ENCODE measurements at places on chromosomes 4 and X.

- DNase-seq = peak; percentile 62
Measured at GRCh38 chr4:77156912-77157858, at the start of gene CCNG2. CCNG2 (plus strand) TSS chr4:77157207; CDS start chr4:77158533, 1,326 bp downstream.

DNA sequence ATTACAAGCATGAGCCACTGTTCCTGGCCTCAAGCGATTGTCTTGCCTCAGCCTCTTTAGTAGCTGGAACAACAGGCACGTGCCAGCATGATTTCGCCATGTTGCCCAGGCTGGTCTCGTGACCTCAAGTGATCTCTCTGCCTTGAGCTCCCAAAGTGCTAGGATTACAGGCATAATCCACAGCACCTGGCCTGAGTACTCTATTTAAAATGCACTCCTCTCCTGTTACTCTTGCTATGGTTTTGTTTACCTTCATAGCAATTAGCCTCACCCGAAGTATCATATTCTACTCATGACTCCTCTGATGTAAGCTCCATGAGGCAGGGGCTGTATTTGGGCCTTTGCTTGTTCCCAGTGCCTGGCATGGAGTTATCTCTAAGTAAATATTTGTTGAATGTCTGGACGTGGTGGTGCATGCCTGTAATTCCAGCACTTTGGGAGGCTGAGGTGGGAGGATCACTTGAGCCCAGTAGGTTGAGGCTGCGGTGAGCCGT is 92.5 kb upstream of the SLC34A2 start:
- no peak for DNase-seq

DNA sequence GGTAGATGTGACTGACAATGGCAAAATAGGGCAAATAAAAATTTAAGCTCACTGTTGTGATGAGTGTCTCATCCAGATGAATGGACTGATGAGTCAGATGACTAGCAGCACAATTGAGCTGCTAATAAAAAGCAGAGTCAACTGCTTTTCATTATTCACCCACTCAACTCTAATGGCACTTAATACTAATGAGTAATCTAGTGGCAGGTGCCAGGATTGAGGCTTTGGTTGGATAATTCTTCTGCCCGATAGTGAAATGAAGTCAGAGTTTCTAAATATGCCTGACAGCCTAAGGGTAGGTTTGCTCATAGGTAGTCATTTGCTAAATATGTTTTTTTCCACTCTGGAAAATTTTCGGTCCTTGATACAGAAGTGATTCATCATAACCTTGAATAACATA is 10.4 kb downstream of the OGT start:
- no peak for DNase-seq

DNA sequence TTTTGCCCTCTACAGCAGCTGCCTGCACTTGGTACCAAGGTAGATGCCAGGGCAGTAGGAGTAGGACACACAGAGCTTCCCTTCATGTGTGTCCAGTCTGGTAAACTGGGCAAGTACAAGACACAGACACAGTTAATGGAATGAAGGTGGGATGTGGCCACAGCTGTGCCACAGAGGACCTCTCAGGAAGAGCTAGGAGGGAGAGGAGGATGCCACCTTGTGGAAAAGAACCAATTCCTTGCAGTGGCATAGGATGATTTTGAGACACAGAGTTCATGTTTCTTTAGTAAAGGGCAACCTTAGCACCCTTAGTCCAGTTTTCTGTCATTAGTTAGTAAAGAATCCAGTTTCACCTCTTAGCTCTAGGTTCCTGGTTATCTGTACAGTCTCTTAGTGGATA is 36.3 kb upstream of the TBC1D14 start:
- no peak for DNase-seq

DNA sequence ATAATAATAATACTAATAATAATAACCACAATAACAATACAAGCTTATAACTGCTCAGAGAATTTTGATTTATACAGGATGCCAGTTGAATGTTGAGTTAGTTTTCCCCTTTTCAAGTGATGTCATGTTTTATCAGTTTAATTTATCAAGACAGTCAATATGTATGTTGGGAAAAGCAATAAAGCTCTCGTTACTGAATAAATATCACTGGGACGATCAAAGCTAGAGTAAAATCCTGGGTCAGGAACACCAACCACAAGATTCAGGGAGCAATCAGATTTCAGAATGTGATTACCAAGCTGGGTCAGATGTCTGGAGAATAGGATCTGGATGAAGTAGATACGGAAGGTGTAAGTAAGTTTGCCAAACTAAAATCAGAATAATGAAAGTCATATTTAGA is 179.6 kb downstream of the GRID2 start:
- no peak for DNase-seq

DNA sequence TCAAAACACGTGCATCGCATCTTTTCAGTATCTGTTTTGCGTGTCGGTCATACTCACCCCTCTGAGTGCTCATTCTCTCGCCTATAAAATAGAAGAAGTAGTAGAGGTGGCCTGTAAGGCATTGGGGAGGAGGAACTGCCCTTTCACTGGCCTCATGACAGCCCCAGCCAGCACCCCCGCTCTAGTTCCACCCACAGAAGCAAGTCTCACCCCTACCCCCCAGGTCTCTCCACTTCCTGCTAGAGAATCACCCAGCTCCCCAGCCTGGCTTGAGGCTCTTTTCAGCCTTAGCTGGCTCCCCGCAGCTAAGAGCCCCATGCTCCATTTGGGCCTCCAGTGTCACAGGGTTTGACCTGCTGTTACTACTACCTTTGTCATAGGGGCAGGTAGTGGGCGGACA is 11.8 kb downstream of the HDAC6 start:
- no peak for DNase-seq

DNA sequence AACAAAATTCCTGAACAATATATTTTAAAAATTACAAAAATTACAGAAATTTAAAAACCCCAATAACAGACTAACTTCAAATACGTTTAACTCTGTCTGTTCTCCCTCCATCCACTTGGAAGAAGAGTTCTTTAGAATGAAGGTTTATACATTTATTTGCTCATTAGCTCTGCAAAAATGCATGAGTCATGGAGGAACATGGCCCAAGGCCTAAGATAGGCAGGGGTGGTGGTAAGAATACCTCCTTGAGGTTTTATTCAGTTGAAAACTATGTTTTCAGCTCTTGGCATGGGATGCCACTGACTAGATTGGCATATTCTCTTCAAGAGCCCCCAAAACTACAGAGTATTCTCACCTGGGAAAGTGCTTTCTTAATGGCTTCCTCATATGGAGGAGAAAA is 8.8 kb upstream of the LRRC66 start:
- no peak for DNase-seq

DNA sequence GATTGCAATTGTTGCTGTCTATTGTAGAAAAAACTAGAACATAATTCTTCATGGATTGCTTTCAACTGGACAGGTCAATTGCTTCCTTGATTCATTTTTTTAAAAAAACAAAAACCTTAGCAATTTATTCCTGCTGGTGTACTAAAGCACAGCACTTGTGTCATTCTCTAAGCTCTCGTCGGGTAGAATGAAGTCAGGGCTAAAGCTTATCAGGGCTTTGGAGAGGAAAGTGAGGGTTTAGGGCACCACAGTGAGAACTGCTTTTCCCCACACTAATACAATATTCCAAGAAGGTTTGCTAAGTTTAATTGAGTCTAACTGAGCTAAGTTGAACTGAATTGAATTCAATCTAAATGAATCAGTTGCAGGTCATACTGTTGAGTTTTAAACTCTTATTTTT is 76.4 kb upstream of the TLR3 start:
- DNase-seq = no peak

GRCh38 chr4:40515398-40516293 is 114.0 kb downstream of the RBM47 start:
- no peak for DNase-seq

DNA sequence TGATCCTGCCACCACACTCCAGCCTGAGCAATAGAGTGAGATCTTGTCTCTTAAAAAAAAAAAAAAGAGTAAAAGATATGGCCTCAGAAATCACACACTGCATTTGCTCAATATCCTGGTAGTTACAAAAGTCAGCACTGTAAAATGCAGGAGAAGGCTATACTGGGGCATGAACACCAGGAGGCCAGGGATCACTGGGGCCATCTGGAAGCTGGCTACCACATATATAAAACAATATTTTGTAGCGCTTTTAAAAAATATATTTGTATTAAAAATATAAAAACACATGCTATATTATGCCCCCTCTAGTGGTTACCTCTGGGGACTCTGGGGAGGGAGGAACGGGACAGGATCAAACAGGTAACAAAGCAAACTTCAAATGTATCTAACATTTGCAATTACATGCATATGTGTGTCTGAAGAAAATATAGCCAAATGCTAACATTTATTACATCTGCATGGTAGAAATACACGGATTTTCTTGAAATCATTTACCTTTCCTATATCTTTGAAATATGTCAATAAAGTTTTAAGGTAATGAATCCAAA is 4.0 kb downstream of the C4orf46 start:
- no peak for DNase-seq

DNA sequence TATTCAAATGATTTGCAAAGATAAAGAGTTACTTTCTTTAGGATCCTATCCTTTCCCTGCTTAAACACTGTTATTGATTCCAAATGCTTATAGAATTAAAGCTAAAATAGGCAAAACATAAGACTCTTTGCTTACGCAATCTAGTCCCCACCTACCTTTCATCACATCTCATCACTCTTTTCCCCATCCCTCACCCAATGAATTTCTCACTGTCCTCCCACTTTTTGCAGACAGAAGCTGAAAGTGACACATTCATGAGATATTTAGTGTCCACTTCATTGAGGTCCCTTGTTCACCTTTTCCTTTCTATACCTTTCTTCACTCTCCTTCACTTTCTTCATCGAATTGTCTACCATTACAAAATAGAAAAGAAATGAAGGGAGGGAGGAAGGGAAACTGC is 424 bp downstream of the SATL1 start:
- DNase-seq = no peak

DNA sequence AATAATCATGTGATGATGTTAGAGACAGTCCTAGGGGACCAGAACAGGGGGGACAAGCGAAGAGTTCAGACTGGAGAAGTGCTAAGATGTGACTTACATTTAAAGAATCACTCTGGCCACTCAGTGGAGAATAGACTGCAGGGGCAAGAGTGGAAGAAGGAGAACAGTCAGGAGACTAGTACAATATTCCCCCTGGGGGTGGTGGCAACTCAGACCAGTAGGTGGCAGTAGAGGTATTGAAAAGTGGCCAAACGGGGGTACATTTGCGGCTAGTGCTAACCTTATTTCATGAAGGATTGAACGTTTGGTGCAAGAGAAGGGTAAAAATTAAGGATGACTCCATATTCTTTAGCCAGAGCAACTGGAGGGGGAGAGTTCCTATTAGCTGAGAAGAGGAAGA is 2.7 kb upstream of the BMX start:
- no peak for DNase-seq

DNA sequence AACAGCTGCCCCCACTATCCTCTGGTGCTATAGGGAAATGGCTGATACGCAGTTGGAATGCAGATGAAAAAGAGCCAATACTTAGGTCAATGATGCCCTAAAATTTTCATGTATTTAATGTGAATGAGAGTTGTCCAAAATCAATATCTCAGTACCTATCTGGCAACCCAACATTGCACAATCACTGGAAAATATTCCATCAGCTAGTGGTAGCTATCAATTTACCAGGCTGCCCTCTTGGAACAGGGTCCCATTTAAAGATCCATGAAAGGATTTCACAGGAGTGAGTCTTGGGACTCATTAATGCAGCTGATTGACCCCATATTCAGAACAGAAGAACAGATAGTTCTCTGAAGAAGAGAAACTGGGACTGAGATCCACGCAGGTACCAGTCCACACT is 638.9 kb downstream of the SMARCA1 start:
- no peak for DNase-seq

GRCh38 chrX:144612076-144612475 is 635.2 kb upstream of the SPANXN1 start:
- no peak for DNase-seq

DNA sequence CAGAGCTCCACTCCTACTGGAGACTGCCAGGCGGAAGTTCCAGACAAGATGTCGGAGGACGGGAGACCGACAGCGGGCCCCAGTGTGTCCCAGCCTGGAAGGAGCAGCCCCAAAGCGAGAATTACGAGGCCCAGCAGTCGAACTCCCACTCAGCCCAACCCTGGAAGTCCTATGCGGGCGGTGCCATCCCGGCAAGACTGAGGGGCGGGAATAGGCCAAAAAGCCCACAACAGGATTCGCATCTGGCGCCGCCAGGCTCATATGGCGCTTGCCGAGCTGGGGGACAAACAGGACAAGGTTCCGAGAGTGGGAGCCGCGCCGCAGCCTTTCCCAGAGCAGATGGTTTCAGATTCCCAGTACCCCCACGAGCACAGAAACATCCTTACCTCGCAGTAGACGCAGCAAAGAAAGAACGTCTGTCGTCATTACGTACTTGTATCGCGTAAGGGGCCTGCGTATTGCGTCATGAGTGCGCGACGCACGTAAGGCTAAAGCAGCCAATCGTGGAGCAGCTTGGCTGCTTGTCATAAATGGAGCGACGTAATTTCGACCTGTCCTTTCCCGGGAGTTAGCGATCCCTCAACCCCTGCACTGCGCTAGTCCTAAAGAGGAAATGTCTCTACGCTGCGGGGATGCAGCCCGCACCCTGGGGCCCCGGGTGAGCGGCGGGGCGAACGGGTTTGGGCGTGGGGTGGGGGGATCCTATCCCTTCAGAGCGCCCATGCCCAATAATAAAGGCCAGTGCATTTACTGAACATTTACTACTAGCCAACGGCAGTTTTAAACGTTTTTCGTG is at the start of the genes LIAS and RPL9:
Gene LIAS, plus strand, starts transcription at position 552 of the 796 bp plus-strand sequence. Its CDS starts 62 bp downstream, at position 614.
Gene RPL9, minus strand, starts transcription at position 418 of the 796 bp plus-strand sequence. CDS start 483 bp downstream, outside the sequence.
- DNase-seq = peak; percentile 80

DNA sequence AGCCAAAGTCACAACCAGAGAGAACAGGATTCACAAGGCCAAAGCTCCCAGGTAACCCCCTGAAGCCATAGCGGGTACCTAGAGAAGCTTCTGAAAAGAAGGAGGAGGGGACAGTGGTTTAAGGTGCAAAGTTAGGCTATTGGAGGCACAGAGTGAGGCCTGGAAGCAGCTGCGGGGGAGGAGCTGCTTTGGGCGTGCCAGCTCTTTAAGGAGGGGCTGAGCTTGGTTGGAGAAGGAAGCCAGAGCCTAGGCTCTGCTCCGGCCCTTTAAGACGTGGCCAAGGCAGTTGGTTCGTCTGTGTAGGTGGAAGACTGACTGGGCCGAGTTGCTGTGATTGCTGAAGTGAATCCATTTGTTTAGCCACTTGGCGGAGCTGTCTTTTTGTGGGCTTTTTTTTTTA is 1.5 kb downstream of the KLF8 start:
- no peak for DNase-seq

DNA sequence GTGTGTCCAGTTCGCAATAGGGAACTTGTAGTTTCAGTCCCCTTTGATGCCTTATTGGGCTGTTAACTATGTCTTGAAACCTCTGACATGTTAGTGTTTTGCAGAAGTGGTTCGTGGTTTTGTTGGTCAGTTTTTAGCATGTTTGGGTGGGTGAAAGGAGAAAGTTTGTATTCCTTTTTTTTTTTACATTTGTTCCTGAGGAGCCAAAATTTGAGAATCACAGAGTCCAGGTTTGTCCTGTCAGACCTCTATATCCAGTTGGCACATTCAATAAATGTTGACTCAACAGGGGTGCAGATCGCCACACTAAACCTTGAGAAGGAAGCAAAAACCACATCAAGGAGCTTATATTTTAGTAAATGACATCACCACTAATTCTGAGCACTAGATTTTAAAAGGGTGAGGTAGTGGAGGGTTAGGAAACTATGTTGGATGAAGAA is 26.2 kb downstream of the DLG3 start:
- no peak for DNase-seq

GRCh38 chr4:104677116-104677515 is 182.4 kb upstream of the CXXC4 start:
- DNase-seq = no peak

Data from stimulated activated CD8-positive, alpha-beta memory T cell treated with anti-CD3 and anti-CD28 coated beads, Interleukin-15, amount 100 ng/mL, for 24 hours (primary cell).